ENCODE measurements at places on chromosomes 2 and 18. TPM values are rescaled to one million over a fixed set of nuclear protein-coding genes. Genes with fewer than 3 reads are reported as not detected.

DNA sequence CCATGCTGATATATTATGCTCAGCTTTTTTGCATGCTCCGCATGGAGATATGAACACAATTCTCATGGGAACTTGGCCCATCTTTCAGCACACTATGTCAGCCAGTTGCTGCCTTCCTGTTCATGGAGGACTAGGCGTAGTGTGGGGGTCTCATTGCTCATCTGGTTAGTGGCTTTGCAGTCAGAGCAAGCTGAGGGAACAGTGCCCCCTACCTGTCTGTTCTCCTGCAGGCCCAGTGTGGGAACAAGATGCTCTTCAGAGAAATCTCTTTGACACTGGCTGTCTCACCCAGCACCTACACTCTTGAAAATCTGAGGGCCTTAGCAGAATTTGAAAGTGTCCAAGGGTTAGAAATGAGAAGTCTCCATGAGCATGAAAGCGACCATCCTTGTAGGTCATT is 47.1 kb downstream of the SPTBN1 start:
- no peaks in the 10 kb centered on the region for H3K36me3 ChIP-seq
- H3K4me1 ChIP-seq = no peaks in the 10 kb centered on the region
- no peaks in the 10 kb centered on the region for H3K27me3 ChIP-seq
- no peak overlapping the region for H3K27ac ChIP-seq
- no peak for DNase-seq

- H3K27ac ChIP-seq = no peak overlapping the region
- H3K27me3 ChIP-seq = no peaks in the 10 kb centered on the region
- no peak for DNase-seq
- H3K36me3 ChIP-seq = no peaks in the 10 kb centered on the region
Observed at GRCh38 chr2:14779252-14779651, 146.7 kb downstream of the LRATD1 start.

The GCG gene
- 140 TPM for total RNA-seq

The CPO gene
- not detected for total RNA-seq

DNA sequence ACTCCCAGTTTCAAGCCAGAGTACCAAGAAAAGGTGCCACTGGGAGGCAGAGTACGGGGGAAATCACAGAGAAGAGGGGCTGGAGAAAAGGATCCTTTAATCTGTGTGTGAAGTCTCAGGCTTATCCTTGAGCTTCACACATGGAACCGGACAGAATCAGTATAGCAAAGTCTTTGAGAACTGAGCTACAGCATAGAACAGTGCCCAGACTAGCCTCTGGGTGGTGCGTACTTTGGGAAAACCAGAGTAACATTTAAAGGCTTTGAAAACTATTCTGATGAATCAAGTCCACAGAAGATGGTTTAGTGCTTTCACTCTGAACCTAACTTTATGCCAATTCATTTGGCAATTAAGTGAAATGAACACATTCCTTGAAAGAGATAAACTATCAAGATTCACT is 83.1 kb downstream of the BABAM2 start:
- no peaks in the 10 kb centered on the region for H3K27me3 ChIP-seq
- no peaks in the 10 kb centered on the region for H3K4me1 ChIP-seq
- H3K27ac ChIP-seq = no peak overlapping the region
- no peak overlapping the region for H3K4me3 ChIP-seq

- H3K4me3 ChIP-seq = no peak overlapping the region
- no peak overlapping the region for H3K27ac ChIP-seq
- no peaks in the 10 kb centered on the region for H3K36me3 ChIP-seq
Observed at GRCh38 chr2:62578803-62579640, 73.0 kb upstream of the TMEM17 start.

- no peak overlapping the region for H3K4me3 ChIP-seq
- no peaks in the 10 kb centered on the region for H3K36me3 ChIP-seq
Observed at GRCh38 chr2:240229603-240230235, 89.3 kb upstream of the OTOS start.

DNA sequence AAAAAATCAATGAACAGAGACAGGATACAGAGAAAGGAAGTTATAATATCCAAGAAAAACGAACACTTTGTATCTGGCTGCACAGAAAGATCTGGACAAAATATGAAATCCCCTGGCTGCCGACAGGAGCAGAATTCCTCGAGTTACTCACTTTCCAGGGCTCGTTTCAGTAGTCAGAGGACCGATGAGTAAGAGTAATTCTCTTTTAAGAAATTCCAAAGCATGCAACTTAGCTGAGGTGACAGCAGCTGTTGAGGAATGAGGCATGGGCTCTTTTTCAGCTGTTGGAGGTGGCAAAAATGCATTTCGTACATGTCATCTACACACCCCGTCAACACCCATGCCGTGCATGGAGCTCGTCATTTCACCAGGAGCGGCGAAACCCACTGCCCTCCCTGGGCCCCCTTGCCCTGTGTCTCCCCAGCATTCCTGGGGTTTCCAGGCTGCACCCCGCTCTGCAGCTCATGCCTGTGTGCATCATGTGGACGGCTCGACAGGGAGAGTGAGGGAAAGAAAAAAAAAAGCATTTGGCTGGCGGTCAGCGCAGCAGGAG is 210.8 kb upstream of the SMIM21 start:
- no peaks in the 10 kb centered on the region for H3K4me1 ChIP-seq
- H3K4me3 ChIP-seq = peak overlapping the region; percentile 19
- no peaks in the 10 kb centered on the region for H3K36me3 ChIP-seq

GRCh38 chr2:23475036-23475435 is 90.1 kb downstream of the KLHL29 start:
- no peaks in the 10 kb centered on the region for H3K27me3 ChIP-seq
- H3K36me3 ChIP-seq = no peaks in the 10 kb centered on the region

The EFHD1 gene
- total RNA-seq = 1.9 TPM

- no peak overlapping the region for H3K27ac ChIP-seq
- no peaks in the 10 kb centered on the region for H3K27me3 ChIP-seq
- H3K4me3 ChIP-seq = no peak overlapping the region
Observed at GRCh38 chr2:23509596-23510292, 124.8 kb downstream of the KLHL29 start.

The MGAT4A gene
- 52.8 TPM for total RNA-seq

The SCN7A gene
- 2.8 TPM for total RNA-seq

GRCh38 chr2:230899786-230900185 is 25.3 kb downstream of the GPR55 start:
- no peaks in the 10 kb centered on the region for H3K36me3 ChIP-seq
- no peaks in the 10 kb centered on the region for H3K4me1 ChIP-seq
- no peak for DNase-seq
- no peak overlapping the region for H3K4me3 ChIP-seq
- H3K27ac ChIP-seq = no peak overlapping the region
- H3K27me3 ChIP-seq = no peaks in the 10 kb centered on the region

GRCh38 chr2:240160291-240161086 is 20.0 kb upstream of the OTOS start:
- no peak for DNase-seq
- H3K27ac ChIP-seq = no peak overlapping the region
- H3K4me3 ChIP-seq = no peak overlapping the region
- H3K36me3 ChIP-seq = no peaks in the 10 kb centered on the region
- no peaks in the 10 kb centered on the region for H3K27me3 ChIP-seq

- no peaks in the 10 kb centered on the region for H3K27me3 ChIP-seq
- no peak overlapping the region for H3K4me3 ChIP-seq
- no peak for DNase-seq
Observed at GRCh38 chr2:98114643-98115330, 27.8 kb downstream of the VWA3B start.

DNA sequence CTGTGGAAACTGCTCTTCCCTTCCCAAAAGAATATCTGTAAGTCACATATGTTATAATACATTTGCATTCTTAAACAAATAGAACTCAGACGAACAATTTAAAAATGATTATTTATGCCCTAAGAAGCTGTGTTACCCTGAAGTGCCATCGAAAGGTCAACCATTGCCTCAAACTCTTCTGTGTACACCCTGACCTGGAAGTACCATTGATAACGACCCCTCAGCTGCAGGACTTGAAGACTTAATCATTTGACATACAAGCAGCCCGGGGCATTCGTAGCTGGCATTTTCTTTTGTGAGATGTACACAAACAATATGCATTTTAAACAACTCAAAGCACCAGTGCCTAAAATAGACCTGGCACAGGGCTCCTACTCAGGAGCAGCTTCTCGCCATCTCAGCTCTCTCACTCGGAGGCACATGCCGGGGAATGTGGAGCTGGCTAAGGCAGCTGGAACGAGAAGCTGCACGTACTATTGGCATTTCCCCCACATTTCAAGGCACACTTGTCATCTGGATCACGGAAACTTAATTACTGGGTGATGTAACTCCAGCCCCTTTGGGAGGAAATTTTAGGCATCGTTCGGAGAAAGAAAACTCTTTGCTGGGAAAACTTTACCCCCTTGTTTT is 170.0 kb upstream of the GALNT5 start:
- no peaks in the 10 kb centered on the region for H3K27me3 ChIP-seq
- no peak overlapping the region for H3K27ac ChIP-seq
- no peaks in the 10 kb centered on the region for H3K4me1 ChIP-seq
- no peak overlapping the region for H3K4me3 ChIP-seq
- H3K36me3 ChIP-seq = no peaks in the 10 kb centered on the region

The ABCB11 gene
- total RNA-seq = 0.54 TPM

The C18orf54 gene
- total RNA-seq = 0.57 TPM

GRCh38 chr2:118670276-118670675 is 177.2 kb downstream of the EN1 start:
- no peaks in the 10 kb centered on the region for H3K27me3 ChIP-seq
- H3K27ac ChIP-seq = no peak overlapping the region
- H3K4me3 ChIP-seq = no peak overlapping the region
